ENCODE measurements at places on chromosomes 12 and 14. TPM values are rescaled to one million over a fixed set of nuclear protein-coding genes. Genes with fewer than 3 reads are reported as not detected.
A peak's percentile ranks its signal among the peaks of the same experiment; 100 is the strongest.

DNA sequence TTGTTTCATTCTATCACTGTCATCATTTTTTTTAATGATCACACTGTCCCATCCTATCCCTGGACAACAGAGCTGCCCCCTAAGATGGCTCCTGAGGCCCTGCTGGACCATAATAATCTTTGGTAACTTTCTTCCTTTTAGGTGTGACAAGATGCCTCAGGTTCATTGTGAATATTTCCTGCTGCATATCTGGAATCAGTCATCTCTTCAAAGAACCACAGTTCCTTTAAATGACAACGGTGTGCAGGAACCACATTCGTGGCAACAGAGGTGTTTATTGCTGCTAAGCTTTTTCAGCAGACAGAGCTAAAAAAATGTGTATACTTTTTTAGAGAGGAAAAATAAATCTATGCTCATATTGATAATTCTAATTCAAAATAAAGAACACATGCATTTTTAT, 312.9 kb downstream of the MED13L start:
- no peak overlapping the region for H3K4me3 ChIP-seq
- peaks cover 100% of the 10 kb centered on the region for H3K36me3 ChIP-seq
- no peaks in the 10 kb centered on the region for H3K4me1 ChIP-seq
- H3K27ac ChIP-seq = no peak overlapping the region
- DNase-seq = no peak
- no peaks in the 10 kb centered on the region for H3K27me3 ChIP-seq

- H3K4me1 ChIP-seq = no peaks in the 10 kb centered on the region
- no peak overlapping the region for H3K27ac ChIP-seq
- no peaks in the 10 kb centered on the region for H3K36me3 ChIP-seq
- no peak for DNase-seq
Measured at GRCh38 chr12:18932715-18933114, 194.8 kb downstream of the CAPZA3 start.

GRCh38 chr12:72178871-72179270, 93.3 kb upstream of the TRHDE start:
- no peaks in the 10 kb centered on the region for H3K36me3 ChIP-seq

GRCh38 chr12:47714826-47715386, 9.1 kb upstream of the RPAP3 start:
- no peaks in the 10 kb centered on the region for H3K27me3 ChIP-seq
- no peak overlapping the region for H3K4me3 ChIP-seq
- no peak for DNase-seq
- H3K36me3 ChIP-seq = no peaks in the 10 kb centered on the region

- no peak overlapping the region for H3K4me3 ChIP-seq
- H3K27ac ChIP-seq = no peak overlapping the region
- H3K4me1 ChIP-seq = no peaks in the 10 kb centered on the region
- no peaks in the 10 kb centered on the region for H3K36me3 ChIP-seq
Measured at GRCh38 chr14:85313560-85314207, 216.3 kb upstream of the FLRT2 start.

The NPFF gene
- 1.3 TPM for polyA plus RNA-seq

GRCh38 chr14:71333705-71334104, 426.4 kb downstream of the PCNX1 start:
- no peak for DNase-seq
- no peak overlapping the region for H3K27ac ChIP-seq
- H3K4me1 ChIP-seq = peaks cover 15% of the 10 kb centered on the region
- peaks cover 11% of the 10 kb centered on the region for H3K36me3 ChIP-seq

The PRB4 gene
- not detected for polyA plus RNA-seq

The TAC3 gene
- not detected for polyA plus RNA-seq

- H3K27me3 ChIP-seq = no peaks in the 10 kb centered on the region
- no peaks in the 10 kb centered on the region for H3K36me3 ChIP-seq
- H3K4me3 ChIP-seq = no peak overlapping the region
- no peak overlapping the region for H3K27ac ChIP-seq
Measured at GRCh38 chr12:30985814-30986452, 59.4 kb downstream of the TSPAN11 start.

DNA sequence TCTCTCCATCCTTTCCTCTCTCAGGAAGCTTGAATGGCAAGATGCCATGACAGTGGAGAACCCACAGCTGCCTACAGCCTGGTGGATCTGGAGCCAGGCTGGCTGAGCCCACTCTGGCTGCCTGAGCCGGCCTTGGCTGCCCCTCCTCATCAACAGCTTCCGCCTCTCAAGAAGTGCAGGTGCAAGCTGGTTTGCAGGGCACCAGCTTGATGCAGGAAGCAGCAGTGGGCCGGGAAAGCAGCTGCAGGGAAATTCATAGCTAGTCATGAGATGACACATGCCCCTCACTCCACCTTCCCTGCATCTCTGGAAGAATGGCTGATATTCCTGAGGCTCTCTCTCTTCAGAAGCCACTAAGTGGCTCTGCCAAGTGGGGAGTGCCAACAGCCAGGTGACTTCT, 289.1 kb downstream of the RPS29 start:
- DNase-seq = peak; percentile 61
- H3K4me1 ChIP-seq = no peaks in the 10 kb centered on the region
- no peak overlapping the region for H3K27ac ChIP-seq
- H3K27me3 ChIP-seq = no peaks in the 10 kb centered on the region

The TNS2 gene
- polyA plus RNA-seq = 159 TPM

GRCh38 chr12:22881878-22882385, 257.0 kb downstream of the ETNK1 start:
- no peak for DNase-seq
- H3K36me3 ChIP-seq = no peaks in the 10 kb centered on the region
- H3K27me3 ChIP-seq = no peaks in the 10 kb centered on the region
- H3K4me3 ChIP-seq = no peak overlapping the region
- H3K4me1 ChIP-seq = no peaks in the 10 kb centered on the region
- H3K27ac ChIP-seq = no peak overlapping the region

- DNase-seq = no peak
- H3K4me3 ChIP-seq = no peak overlapping the region
- H3K4me1 ChIP-seq = no peaks in the 10 kb centered on the region
- no peaks in the 10 kb centered on the region for H3K36me3 ChIP-seq
Measured at GRCh38 chr12:117370588-117370987, 9.2 kb upstream of the NOS1 start.
